T-cell (primary cell): ENCODE measurements at places on chromosomes 12 and 14. TPM values are rescaled to one million over a fixed set of nuclear protein-coding genes. Genes with fewer than 3 reads are reported as not detected.

- H3K36me3 ChIP-seq: no peaks in the 10 kb centered on the region
- no peaks in the 10 kb centered on the region for H3K4me1 ChIP-seq
- no peak overlapping the region for H3K4me3 ChIP-seq
- no peaks in the 10 kb centered on the region for H3K27me3 ChIP-seq
- H3K27ac ChIP-seq: no peak overlapping the region
These were observed 43.5 kb upstream of the MAP1LC3B2 start for GRCh38 chr12:116515684-116516083.

- no peak overlapping the region for H3K4me3 ChIP-seq
- no peak overlapping the region for H3K27ac ChIP-seq
- peaks cover 4% of the 10 kb centered on the region for H3K36me3 ChIP-seq
These were observed 52.8 kb upstream of the LRTM2 start for GRCh38 chr12:1767407-1768090.

DNA sequence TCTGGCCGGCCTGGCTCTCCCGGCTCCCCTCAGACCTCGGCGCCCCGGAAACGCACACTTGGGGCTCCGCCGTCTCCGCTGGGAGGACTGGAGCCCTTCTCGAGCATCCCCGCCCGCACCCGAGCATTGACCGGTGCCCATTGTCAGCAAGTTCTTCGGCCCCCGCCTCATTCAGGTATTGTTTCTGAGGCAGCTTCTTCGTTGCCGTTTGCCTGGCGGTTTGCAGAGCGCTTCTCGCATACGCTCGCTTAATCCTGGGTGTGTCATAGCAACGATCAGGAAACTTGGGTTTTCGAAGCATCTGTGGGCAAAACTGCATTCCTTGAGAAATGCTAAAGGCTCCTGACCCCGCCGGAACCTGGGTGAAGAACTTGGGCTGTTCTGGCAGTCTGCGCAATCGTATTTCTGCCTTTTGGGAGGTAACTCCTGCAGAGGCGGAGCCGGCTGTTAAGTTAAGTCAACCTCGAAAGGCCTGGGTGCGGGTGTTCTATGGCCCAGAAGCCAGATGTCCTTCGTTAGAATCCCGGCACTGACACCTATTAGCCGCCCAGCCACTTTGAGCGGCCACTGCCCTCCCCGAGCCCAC is 518 bp downstream of the GSKIP start:
- peaks cover 24% of the 10 kb centered on the region for H3K4me1 ChIP-seq
- peak overlapping the region; percentile 85 for H3K4me3 ChIP-seq
- no peaks in the 10 kb centered on the region for H3K27me3 ChIP-seq
- peak overlapping the region; percentile 62 for H3K27ac ChIP-seq

GRCh38 chr14:91309756-91310280 is 65.3 kb upstream of the GPR68 start:
- H3K27ac ChIP-seq: peak overlapping the region; percentile 89
- no peaks in the 10 kb centered on the region for H3K27me3 ChIP-seq
- DNase-seq: no peak
- H3K4me3 ChIP-seq: no peak overlapping the region
- H3K36me3 ChIP-seq: peaks cover 34% of the 10 kb centered on the region

The RGS6 gene
- not detected for total RNA-seq

DNA sequence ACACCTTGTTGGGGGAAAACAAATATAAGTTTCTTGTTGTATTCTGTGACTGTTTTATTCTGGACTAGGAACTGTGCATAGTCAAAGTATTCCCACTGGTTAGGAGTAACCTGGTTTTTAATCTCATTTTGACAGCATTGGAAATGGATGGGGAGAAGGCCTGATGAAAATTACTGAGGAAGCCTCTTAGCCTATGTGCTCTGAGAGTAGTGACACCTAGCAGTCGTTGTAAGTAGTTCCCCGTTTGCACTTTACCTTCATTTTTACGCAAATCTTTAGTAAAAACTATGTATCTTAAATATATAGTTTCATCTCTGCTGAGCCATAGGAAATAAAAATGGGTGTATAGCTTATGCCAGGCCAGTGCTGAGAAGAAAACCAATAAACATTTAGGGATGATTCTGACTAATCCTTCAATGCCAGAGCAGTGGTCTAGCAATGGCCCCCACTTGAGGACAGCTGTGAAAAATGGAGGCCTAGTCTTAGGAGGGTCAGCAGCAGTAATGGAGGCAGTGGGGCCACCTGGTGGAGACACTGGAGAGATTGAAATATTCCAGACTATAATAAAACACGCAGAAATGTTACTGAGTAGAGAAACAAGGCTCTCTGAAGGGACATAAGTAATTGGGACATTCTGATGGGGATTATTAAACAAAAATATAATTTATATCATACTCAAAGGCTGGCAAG is 133.2 kb upstream of the NOVA1 start:
- no peaks in the 10 kb centered on the region for H3K36me3 ChIP-seq
- H3K27ac ChIP-seq: no peak overlapping the region
- no peak overlapping the region for H3K4me3 ChIP-seq
- H3K4me1 ChIP-seq: no peaks in the 10 kb centered on the region

The CLEC4D gene
- not detected for total RNA-seq

The PPP1R36 gene
- total RNA-seq: not detected

The GNB3 gene
- total RNA-seq: 4.3 TPM

GRCh38 chr12:70456953-70457352 is 90.9 kb downstream of the KCNMB4 start:
- no peaks in the 10 kb centered on the region for H3K27me3 ChIP-seq
- no peak overlapping the region for H3K4me3 ChIP-seq
- no peak overlapping the region for H3K27ac ChIP-seq

GRCh38 chr12:132026796-132027500 is 77.2 kb downstream of the EP400 start:
- no peak overlapping the region for H3K4me3 ChIP-seq
- no peak for DNase-seq
- H3K36me3 ChIP-seq: peaks cover 25% of the 10 kb centered on the region
- no peaks in the 10 kb centered on the region for H3K4me1 ChIP-seq

The TRIM9 gene
- total RNA-seq: 0.88 TPM

The KRT72 gene
- total RNA-seq: 10.1 TPM

- DNase-seq: no peak
- H3K27me3 ChIP-seq: peaks cover 6% of the 10 kb centered on the region
- no peak overlapping the region for H3K4me3 ChIP-seq
- H3K27ac ChIP-seq: no peak overlapping the region
- no peaks in the 10 kb centered on the region for H3K4me1 ChIP-seq
These were observed 47.6 kb downstream of the TMEM132C start for GRCh38 chr12:128314611-128315010.

DNA sequence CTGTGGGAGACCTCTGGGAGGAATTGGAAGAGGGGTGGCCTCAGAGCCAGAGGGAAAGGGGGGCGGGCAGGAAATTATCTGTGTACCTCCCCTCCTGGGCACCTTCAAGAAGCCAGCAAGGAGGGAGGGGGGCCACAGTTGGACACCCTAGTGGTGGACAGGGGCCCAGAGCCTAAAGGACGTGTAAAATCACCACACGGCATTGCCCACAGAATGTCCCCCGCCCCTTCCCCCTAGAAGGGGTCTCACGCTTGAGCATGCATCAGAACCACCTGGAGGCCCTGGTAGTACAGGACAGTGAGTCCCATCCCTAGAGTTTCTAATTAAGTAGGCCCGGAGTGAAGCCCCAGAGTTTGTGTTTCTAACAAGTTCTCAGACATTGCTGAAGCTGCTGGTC is 8.2 kb downstream of the ENDOU start:
- peak overlapping the region; percentile 62 for H3K27ac ChIP-seq
- peaks cover 31% of the 10 kb centered on the region for H3K4me1 ChIP-seq
- DNase-seq: no peak
- H3K4me3 ChIP-seq: no peak overlapping the region

DNA sequence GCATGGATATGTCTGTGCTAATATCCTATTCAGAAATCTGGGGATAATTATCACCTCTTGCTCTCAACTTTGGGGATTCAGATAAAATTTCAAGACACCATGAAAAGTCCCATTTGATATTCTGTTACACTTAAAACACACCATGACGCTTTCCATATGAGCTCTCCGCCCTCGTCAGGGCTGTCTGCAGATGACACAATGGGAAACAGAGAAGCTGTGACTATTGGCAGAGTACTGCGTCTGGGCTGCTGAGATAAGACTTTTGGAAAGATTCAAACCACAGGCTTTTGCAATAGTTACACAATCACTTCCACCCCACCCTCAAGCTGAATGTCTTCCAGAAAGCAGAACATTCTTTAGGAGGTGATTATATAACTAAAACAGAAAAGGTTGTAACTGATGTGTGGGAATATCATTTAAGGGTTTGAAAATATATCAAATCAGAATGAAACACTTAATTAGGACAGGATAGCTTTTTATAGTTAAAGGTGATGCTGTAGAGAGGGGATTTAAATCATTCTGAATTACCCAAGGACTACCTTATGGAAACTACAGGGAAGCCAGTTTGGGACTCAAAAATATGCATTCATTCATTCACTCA is 75.3 kb upstream of the TMPO start:
- no peaks in the 10 kb centered on the region for H3K36me3 ChIP-seq
- no peak overlapping the region for H3K4me3 ChIP-seq
- no peaks in the 10 kb centered on the region for H3K27me3 ChIP-seq
- H3K27ac ChIP-seq: no peak overlapping the region

The EFS gene
- not detected for total RNA-seq

The NR4A1 gene
- 7.3 TPM for total RNA-seq

The CPNE6 gene
- total RNA-seq: not detected
